ENCODE measurements at places on chromosomes 11 and 22. TPM values are rescaled to one million over a fixed set of nuclear protein-coding genes. Genes with fewer than 3 reads are reported as not detected.
A peak's percentile ranks its signal among the peaks of the same experiment; 100 is the strongest.

DNA sequence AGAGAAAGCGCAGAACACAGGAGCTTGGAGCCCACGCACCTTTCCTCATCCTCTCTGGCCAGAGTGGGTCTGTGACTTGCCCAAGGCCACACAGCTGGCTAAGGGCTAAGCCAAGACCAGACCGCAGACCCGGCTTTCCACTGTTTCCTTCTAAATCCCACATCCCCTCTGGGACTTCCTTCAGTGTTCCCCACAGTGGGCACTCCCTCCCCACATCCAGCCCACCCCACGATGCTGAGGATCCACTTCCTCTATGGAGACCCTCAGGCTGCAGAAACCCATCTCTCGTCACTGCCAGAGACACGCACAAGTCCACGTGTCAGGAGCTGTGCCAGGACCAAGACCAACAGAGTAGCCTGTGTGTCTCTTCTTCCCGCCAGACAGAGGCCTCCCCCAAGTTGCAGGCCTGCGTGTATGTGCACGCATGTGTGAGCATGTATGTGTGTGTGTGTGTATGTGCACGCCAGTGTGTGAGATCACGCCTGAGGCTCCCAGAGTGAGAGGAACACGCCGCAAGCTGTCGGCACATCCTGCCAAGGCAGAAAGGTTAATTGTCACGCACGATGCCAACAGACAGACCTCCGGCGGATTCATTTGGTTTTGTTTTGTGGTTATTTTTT lies 21.6 kb downstream of the PDGFB start:
- DNase-seq = peak; percentile 23

- no peak for DNase-seq
Observed at GRCh38 chr11:15883455-15883920, 472.9 kb downstream of the SOX6 start.

GRCh38 chr22:39745789-39746188 lies 147.8 kb downstream of the ENTHD1 start:
- no peak for DNase-seq

- DNase-seq = no peak
Observed at GRCh38 chr22:49301398-49302149, 526.1 kb downstream of the BRD1 start.

DNA sequence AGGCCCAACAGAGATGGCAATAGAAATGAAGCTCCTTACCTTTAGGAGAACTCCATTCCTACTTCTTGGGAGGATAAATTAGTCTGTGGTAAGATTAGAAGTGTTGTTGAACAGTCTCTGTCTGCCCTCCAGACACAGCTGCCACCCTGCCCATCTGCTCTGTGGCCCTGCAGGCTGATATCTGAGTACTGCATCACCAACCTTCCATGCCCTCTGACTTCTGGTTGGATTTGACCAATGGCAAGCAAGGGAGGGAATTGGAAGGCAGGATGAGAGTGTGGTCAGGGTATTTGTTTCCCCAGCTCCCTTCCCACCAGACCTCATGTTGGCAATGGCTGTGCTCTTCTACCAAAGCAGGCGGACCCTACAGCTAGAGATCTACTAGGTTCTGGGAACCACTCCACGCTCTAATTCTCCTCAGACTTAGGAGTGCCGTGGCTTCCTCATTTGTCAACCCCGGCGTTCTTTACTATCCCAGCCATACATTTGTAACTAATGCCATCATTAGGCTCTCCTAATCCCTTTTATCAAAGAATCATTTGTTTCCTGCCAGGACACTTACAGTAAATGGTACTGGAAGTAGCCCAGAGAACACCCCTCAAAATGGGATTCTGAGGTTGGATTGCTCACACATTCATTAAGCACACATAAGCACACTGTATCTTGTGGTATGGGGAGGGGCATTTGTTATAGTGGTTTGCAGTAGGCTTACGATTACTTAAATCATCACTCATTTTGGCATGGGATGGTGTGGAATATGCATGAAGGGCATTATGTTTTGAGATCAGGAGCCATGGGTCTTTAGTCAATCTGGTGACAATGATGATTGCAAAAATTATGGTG lies 35.4 kb upstream of the CD44 start:
- DNase-seq = no peak

DNA sequence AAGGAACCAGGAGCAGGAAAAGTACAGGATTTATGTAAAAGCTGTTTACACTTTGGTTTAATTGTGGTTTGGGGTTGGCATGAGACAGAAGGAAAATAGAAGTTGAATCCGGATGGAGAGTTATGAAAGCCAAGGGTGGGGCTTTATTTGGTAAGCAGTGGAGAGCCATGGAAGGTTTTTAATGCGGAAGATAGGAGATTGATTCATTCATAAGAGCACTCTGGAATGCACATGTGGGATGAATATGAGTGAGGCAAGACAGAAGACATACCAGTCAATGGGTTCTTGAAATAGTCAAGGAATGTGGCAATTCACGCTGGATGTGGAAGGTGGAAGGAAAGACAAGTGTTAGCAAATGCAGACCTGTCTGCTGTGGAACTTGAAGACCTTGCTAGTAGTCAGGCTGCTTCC lies 9.3 kb upstream of the GLB1L3 start:
- no peak for DNase-seq

GRCh38 chr11:96021901-96022650 lies 98.2 kb upstream of the MTMR2 start:
- no peak for DNase-seq

- no peak for DNase-seq
Observed at GRCh38 chr11:47233989-47234668, 14.5 kb downstream of the ACP2 start.

GRCh38 chr11:76795936-76796441 lies 12.8 kb downstream of the TSKU start:
- DNase-seq = no peak

DNA sequence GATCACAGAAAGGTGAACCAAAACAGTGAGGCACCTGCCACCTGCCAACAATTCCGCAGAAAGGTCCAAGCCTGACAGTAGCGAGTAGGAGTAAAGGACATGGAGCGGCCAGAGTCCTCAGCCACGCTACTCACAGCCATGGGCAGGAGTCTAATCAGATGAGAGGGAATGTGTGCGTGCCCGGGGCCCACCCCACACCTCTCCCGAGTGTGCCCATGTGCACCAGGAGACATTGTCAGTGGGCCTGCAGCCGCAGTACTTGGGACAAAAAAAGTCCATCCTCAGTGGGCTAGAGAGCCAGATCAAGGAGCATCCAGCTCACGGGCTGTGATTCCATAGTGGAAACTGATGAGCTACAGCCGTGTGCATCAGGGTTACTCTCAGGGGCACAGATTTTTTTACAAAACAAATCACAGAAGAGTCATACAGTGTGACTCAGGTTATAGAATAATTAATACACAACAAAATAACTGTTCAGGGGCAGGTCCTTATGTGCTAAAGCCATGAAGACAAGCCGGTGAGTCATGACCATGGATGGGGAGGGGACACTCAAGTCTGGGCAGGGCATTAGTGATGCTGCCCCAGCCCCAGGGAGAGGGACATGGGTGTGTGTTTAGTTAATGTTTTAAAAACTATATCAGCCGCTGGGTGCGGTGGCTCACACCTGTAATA lies 12.0 kb downstream of the SART1 start:
- DNase-seq = no peak

DNA sequence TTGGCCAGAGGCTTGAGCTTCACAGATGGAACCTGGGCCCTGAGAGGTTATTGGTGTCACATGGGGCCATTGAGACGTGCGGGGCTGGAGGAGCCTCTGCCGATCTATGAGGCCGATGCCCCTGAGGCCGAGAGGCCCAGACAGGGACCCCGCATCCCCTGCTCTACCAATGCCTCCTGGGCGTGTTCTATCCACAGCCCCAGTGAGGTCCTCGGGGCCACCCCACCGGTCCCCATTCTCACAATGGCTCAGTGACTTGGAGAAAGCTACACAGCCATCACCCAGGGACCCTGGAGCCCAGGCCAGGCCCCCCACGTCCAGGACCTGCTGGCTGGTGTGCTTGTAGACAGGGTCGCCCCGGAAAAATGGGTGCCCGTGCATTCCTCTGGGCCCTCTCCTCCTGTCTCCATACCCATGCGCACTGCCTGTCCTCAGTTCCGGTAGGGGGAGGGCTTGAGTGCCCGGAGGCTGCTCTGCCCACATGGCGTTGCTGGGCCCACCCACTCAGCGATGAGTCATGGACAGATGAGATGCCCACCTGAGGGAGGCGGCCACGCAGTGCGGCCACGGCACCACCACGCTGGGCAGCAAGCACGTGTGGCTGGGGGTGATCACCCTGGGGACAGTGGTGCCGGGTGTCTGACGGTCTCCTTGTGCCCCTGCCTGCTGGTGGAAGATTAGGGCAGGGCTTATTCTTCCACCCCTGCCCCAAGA lies 1224.7 kb downstream of the BRD1 start:
- DNase-seq = no peak

Gene IFITM10
- total RNA-seq = 9.2 TPM

Gene FZD4
- 51.1 TPM for total RNA-seq

Measured in lower lobe of right lung (tissue), 2 donors.